Stimulated activated CD4-positive, alpha-beta T cell treated with anti-CD3 and anti-CD28 coated beads, Interleukin-2, amount 100 ng/mL, for 24 hours (primary cell): ENCODE measurements at places on chromosomes 6 and 20.

- no peak for DNase-seq
Observed at GRCh38 chr6:145042559-145042958, 692.8 kb downstream of the EPM2A start.

GRCh38 chr20:49510562-49511122 lies 28.2 kb upstream of the KCNB1 start:
- DNase-seq, result no peak

DNA sequence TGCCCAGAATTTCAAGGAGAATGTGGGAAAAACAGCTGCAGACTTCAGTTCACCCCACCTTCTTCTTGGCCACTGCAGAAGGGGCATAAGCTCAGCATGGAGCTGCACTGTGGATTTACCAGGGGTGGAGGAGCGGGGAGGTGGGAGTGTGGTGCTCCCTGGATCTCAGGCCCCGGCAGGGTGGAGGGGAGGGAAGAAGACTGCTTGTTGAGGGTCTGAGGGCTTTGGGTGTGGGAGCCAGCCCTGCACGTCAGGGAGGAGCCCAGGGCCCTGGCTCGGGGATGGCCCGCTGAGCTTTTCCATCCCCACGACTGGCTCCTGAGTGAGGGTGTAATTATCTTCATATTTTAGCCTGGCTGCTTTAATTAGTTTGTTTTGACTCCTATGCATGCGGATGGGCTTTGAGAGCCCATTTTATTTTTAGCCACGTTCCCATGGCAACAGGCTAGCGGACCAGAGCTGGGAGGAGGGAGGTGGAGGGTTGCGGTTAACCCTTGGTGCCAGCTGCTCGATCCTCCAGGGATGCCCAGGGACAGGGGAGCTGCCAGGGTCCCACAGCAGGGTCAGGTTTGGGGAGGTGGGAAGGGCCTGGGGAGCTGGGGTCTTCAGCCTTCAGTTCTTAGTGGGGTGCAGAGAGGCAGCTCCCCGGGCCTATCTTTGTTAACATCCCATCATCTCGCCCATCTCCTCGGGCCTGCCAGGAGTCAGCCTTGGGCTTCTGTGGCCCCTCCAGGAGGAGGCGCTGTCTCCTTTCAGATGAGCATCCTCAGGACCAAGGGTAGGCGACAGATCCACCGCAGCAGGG lies 68.2 kb downstream of the RAB44 start:
- peak; percentile 84 for DNase-seq

- DNase-seq, result no peak
Observed at GRCh38 chr6:124436803-124437202, 525.4 kb upstream of the RNF217 start.

DNA sequence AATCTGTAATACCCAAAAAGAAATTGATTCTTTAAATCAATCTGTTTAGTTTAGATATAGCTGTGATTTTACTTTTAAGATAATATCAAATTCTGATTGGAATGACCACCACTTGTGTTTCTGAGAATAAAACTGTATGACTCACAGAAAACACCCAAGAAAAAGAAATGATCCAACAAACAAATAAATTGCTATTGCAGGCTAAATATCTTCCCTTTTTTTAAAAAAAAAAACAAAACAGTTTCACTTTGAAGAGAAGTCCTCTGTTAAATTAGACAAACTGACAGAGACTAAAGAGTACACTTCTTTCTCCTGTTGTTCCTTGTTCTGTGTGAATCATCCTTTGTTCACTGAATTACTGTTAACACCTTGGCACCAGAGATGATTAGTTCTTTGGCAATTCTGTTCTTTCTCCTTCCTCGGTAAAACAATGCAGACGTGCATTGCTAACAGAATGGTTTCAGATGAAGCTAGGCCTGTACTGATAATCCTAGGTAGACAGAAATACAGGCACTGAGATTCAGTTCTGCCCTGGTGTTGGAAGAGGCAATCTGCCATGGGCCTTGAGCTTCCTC lies 895.2 kb upstream of the CITED2 start:
- no peak for DNase-seq

- DNase-seq, result no peak
Observed at GRCh38 chr6:143896126-143896860, 32.0 kb downstream of the ZC2HC1B start.

- no peak for DNase-seq
Observed at GRCh38 chr6:53603386-53604116, 58.6 kb upstream of the GCLC start.

- no peak for DNase-seq
Observed at GRCh38 chr6:43986177-43986825, 141.0 kb downstream of the MRPL14 start.

DNA sequence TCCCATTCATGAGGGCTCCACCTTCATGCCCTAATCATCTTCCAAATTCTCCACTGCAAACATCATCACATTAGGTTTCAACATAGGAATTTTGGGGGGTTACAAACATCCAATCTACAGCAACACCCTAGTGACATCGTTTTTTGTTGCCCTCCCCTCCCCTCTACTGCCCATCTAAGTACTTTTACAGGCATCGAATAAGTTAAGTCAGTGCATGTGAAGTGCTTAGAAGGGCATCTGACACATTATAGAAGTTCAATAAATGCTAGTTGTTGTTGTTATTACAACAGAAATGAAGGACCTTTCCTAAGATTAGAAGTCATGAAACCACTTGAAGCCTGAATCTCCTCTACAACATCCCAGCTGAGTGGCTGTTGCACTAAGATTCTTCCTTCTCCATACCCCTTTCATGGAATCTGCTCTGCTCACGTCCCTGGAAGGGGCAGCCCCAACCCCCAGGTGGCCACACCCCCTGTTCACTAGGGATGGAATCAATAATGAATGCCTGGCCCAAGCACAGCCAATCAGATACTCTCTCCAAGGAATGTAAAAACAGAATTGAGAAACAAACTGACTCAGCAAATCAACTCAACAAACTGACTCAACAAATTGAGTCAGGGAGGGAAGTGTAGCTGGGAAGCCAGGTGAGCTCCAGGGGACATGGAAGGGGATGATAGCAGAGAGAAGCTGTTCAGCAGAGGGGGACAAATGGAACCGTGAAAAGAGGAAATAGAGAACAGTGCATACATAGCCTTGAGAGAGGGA lies 3.9 kb upstream of the LRP11 start:
- no peak for DNase-seq

DNA sequence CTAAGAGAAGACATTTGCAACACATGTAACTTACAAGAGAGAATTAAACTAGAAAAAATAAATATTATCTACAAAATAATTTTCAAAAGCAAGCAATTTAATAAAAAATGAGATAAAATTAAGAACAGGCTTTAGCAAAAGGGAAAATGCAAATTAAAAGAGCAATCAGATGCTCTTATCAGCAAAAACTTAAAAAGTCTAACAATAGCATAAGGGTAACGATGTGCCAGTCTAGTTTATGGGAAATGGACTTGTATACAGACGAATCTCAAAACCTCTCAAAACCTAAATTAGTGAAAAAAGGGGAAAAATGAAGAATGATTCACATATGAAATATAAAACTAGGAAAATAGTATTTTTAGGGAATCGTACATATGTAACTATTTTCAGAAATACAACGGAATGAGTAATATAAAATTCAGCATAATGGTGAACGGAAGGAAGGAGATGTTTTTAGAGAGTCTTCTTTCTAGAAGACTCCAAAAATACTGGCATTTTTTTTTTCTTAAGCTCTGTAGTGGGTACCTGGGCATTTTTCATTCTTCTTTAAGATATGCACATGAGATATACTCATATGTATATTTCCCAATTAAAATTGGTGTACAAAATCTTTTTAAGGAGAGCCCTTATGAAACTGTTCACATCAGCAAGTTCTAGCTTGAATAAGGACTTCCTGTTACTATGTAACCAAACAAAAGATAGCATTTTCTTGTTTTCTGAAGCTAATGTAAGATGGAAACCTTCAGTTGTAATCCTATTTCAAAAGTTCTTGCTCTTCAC lies 927 bp upstream of the MANEA start:
- no peak for DNase-seq

DNA sequence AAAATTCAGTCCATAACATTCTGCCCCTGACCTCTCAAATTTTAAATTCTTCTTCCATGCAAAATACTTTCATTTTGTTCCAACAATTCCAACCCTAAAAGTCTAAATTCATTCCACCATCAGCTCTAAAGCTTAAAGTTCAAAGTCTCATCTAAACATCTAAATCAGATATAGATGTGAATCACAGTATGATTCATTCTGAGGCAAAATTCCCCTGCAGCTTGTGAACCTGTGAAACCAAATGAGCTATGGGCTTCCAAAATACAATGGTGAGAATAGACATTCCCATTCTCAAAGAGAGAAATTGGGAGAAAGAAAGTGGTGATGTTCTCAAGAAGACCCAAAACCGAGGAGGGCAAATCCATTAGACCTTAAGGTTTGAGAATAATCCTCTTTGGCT lies 309.8 kb downstream of the HIVEP2 start:
- no peak for DNase-seq

GRCh38 chr20:41408156-41408794 lies 41.7 kb upstream of the EMILIN3 start:
- no peak for DNase-seq

GRCh38 chr20:32685541-32686529 lies 12.1 kb upstream of the C20orf203 start:
- no peak for DNase-seq

DNA sequence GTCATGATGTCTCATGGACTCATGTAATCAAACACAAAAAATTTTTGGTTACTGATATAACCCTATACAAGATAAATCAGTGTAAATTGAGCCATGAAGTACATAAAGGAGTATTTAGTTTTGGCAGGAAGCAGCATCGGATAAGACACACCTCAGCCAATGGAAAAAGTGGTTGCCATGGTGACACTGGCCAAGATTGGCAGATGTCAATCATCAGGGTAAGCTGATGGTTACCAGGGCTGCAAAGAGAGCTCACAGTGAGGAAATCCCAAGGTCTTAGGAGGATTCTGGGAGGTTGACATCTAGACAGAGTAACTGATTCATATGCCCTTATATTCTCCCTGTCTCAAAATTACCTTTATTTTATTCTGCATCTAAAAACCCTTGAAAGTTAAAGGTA lies 203.8 kb upstream of the PCSK2 start:
- DNase-seq, result no peak

DNA sequence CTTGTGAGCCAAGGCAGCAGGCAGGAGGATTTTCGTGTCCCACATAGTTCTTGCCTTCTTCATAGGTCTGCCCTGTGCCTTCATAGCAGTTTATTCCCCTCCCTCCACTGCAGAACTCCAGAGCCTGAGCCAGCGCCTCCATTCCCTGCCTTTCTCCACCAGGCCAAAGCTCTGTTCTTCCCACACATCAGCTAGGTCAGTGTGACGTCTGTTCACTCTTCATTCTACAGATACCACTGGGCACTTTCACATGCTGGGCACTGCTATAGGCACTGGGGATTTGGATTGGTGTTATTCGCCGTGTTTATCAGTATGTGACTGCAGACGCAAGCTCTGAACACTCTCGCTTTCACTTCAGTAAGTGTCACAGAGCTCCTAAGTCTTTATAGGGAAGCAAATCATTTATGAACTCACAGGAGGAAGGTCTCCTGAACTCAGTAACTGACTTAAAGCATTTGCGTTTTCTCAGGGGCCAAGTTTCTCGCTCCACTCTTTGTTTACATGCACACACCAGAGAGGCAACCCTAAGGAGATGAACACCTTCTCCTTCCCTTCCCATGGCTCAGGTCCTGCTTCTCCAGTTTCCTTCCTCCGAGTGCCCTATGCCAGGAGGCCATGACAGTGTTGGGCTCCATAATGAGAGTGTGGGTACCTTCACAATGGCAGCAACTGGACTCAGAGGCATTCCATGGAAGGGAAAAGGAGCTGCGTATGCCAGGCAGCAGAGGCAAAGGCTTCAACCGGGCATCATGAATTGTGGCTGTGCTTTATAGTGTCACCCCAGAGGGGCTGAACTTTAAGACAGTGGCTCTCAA lies 6.3 kb upstream of the APMAP start:
- DNase-seq, result no peak

GRCh38 chr20:53838311-53838868 lies 232.0 kb downstream of the BCAS1 start:
- DNase-seq, result no peak

DNA sequence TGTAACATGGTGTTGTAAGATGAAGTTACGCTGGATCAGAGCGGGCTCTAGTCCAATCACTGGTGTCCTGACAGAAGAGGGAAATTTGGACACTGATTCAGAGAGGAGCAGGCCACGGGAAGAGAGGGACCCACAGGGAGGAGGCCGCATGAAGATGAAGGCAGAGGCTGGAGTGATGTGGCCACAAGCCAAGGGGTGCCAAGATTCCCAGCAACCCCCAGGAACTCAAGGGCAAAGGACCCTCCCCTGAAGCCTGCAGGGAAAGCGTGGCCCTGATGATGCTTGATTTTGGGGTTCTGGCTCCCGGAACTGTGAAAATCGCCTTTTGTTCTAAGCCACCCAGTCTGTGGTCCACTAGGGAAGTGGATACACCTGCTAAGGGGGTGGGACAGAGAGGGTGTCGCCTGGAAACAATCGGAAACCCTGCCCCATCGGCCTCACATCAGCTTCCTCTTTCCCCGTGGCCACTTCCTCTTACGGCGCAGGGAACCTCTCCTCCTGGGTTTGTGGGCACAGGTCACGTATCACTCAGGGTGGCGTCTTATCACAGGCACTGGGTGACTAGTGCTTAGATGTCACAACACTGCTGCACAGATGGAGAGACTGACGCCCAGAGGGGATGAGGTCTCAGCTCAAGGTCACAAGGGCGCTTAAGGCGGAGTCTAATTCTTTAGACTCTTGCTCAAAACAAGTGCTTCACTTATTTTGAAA lies 58.0 kb downstream of the SULF2 start:
- peak; percentile 65 for DNase-seq

GRCh38 chr20:44056010-44056698 lies 130.8 kb downstream of the JPH2 start:
- peak; percentile 44 for DNase-seq

GRCh38 chr6:129114636-129115391 lies 231.9 kb downstream of the LAMA2 start:
- DNase-seq, result no peak

DNA sequence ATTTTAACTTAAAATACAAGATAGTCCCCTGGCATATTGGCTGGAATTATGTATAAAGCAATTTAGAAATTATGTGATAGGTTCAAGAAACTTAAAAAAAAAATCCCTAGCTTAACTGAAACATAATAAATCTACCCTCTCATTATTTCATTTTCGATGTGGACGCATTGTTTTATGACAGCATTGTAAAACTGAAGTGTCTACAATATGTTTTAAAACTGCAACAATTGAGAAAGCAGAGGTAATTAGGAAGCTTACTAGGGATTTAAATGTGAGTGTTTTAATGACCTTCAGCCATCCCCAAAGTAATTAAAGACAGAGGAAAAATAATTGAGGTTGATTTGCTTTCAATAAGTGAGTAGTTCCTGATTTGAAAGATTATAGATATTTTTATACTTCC lies 776.0 kb downstream of the TBC1D32 start:
- no peak for DNase-seq

DNA sequence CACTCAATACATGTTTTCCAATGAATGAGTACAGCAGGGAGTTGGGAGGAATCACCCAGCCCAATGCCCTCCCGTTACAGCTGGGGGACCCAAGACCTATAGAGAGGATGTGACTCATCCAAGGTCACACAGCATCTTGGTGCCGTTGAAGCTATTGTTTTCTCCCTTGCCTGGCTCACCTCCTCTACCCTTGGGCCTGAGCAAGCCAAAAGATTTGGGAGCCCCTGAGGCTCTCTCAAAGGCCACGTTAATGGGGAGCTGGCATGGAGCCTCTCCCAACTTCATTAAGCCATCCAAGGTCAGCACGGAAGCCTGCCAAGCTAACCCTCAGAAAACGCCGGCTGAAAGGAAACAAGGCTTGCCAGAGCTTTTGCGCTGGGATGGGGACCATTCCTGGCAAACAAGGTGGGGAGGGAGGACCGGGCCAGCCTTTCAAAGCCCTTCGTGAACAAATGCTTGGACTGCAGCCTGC lies 30.4 kb downstream of the KCNB1 start:
- DNase-seq, result no peak
